Cerebellar nuclear complex (tissue), 1 donor: ENCODE measurements at places on chromosomes 12 and 14.

DNA sequence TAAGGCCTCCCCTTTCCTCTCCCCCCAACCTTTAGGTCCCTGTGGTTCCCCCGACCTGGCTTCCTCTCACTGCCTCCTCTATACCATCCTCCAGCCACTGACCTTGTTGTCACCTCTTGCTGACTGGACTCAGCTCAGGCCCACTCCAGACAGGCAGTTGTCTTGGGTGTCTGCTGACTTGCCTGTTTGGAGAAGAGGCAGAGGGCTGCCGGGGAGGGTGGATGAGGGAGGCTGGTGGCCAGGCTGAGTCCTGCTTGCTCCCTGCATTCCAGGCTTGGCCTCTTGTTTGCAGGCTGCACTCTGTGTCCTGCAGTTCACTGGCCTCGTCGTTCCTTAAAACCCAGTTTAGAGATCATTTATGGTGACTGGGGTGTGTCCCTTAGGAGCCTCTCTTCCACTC lies 31.0 kb upstream of the RD3L start:
- DNase-seq: no peak

DNA sequence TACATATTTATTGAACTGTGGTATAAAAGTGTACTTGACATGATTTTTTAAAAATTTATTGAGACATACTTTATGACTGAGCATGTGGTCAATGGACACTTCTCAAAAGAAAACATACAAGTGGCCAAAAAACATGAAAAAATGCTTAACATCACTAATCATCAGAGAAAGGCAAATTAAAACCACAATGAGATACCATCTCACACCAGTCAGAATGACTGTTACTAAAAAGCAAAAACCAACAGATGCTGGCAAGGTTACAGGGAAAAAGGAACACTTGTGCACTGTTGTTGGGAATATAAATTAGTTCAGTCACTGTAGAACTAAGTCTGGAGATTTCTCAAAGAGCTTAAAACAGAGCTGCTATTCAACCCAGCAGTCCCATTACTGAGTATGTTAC lies 1177.6 kb downstream of the GALC start:
- DNase-seq: no peak

DNA sequence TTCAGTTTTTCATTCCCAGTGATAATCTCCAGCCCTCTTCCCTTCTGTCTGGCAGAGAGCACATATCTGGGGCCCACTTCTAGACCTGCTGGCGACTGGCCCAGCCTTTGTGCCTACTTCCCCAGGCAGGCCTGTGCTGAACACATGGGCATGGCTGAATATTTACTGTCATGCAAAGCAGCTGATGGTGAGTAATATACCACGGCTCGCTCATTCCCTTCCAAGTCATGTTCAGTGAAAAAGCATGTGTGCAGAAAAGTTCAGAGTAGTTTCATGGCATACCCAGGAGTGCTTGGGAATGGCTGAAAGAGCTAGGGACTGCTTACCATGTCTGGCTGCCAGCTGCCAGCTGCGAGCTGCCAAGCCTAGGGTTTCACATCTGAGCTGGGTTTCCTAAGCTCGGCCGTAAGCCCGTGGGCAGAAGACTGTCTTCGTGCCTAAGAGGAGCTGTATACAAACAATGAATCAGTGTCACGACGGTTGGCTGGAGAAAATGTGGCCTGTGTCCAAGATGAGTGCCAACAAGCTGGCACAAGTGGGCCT lies 179.9 kb upstream of the PELI2 start:
- DNase-seq: no peak

GRCh38 chr12:53712059-53712643 lies 15.1 kb downstream of the CALCOCO1 start:
- no peak for DNase-seq

- no peak for DNase-seq
Observed at GRCh38 chr14:79424462-79424861, 786.8 kb downstream of the DIO2 start.

DNA sequence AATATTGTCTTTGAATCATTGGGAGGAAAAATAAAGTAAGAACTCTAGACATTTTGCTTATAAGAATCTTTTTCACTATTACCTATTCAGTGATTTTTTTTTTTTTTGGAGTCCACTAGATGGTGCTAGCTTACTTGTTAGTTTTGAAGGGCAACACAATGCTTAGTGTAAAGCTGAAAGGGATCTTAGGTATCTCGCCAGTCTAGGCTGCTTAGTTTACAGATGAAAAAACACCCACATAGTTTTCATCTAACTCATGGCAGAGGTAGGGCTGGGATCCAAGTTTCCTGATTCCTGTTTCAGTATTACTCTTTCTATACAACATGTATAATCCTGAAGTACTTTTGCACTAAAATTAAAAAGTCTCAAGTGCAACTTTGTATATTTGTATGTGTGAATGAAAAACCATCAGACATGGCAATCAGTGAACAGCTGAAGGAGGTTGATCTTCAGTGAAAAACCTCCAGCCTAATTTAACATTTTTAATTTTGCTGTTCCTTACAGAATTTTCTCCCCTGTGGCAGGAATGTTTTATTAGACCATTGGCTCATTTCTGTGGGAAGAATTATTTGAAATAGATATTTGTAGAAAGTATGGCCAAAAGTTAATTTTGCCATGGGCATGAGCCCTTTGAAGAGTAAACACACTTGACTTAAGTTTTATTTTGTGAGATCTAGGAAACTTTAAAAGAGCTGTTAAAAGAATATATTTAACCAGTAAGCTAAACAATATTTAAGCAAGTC lies 40.7 kb downstream of the LRRIQ1 start:
- DNase-seq: no peak

GRCh38 chr14:20302042-20302755 lies 3.6 kb downstream of the TTC5 start:
- no peak for DNase-seq

DNA sequence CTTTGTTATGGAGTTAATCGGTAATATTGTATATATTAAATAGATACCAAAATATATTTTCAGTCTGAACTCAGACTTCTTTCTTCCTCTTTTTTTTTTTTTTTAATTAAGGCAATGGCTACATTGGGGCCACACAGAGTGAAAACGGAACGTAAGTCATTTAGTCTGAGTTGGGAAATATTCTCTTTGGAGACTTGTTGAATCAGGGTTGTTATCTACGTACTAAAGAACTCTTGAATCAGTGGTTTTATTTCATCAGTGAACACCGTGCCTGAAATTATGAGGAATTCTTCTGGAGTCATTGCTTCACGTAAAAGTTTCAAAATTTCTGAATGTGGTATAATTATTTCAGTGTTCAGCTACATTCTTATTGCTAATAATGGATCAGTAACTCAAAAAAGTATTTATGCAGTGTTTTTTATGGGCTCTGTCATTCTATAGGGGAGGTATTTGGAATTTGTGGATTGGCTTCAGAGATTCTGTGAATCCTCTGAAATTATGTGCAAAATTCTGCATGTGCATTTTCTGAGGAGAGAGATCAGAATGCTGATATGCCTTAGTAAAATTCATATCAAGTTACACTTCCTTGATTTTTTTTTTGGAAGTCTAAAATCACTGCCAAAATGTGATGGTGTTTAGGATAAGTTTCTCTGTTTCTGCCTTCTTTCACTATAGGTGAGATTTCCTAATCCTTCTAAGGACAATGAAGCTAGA lies 39.6 kb downstream of the BRMS1L start:
- no peak for DNase-seq

DNA sequence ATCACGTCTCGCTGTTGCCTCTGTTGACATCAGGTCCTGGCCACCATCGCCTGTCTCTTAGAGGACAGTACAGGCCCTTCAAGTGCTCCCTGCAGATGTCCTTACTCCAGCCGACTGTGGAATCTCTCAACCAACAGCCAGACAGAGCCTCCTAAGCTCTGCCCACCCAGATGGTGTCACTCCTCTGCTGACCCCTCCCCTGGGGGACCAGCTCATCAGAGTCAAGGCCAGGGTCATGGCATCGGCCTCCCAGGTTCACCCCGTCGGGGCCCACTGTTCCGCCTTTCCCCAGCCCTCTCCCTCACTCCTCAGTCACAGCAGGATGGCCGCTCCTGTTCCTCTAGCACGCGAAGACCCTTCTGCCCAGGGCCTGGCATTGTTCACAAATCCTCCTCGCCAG lies 157.3 kb upstream of the TMEM132C start:
- DNase-seq: no peak

DNA sequence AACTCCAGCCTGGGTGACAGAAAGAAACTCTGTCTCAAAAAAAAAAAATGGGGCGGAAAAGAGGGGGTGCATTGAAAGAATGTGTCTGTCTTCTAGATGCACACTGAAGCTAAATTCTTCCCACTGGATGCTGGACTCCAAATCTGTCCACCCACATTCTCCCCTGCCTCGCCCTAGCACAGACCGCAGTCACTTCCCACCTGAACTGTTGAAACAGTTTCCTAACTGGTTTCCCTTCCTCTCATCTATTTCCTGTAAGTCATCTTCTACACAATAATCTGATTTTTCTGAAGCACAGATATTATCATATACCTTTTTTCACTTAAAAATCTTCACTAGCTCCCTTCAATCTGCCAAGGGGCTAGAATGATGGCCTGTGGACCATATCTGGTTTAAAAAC lies 1.5 kb upstream of the HCAR1 start:
- no peak for DNase-seq

GRCh38 chr12:113373969-113374368 lies 15.6 kb downstream of the PLBD2 start:
- DNase-seq: no peak

- no peak for DNase-seq
Observed at GRCh38 chr12:46491548-46491947, 119.0 kb upstream of the SLC38A2 start.

GRCh38 chr12:110936367-110937103 lies 16.2 kb upstream of the MYL2 start:
- no peak for DNase-seq

- no peak for DNase-seq
Observed at GRCh38 chr12:56332512-56333196, 1.1 kb downstream of the PAN2 start.
